ENCODE measurements at places on chromosomes 7 and 10.

GRCh38 chr10:91838199-91838598 lies 40.0 kb downstream of the TNKS2 start:
- no peak for DNase-seq

DNA sequence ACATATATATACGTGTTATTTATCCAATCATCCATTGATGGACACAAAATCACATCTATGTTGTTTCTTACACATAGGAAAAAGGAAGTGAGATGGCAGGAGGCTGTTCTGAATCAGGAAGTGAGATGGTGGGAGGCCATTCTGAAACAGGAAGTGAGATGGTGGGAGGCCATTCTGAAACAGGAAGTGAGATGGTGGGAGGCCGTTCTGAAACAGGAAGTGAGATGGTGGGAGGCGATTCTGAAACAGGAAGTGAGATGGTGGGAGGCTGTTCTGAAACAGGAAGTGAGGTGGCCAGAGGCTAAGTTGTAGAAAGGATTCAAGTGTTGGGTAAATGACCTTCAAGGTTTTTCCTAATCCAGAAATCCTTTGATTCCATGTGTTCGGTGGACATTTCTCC lies 921.5 kb downstream of the TYW1 start:
- DNase-seq, result no peak

DNA sequence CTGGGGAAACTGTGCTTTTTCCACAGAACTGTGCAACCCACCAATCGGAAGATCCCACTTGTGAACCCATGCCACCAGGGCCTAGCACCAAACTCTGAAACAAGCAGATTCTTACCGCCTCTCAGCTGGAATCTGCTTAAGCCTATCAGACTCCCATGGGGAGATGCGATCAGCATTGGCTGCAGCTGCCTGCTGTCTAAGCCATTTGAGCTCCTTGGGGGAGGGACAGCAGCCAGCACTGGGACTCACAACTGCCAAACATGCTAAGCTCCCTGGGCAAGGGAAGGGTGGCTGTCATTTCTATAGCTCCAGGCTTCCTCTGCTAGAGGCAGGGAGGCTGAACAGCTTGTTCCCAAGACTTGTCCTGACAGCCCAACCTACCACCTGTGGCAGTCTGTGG lies 283.8 kb downstream of the CDK14 start:
- no peak for DNase-seq

- no peak for DNase-seq
These were observed 8.8 kb downstream of the TRIM8 start for GRCh38 chr10:102653060-102653459.

GRCh38 chr7:125561006-125561405 lies 631.4 kb upstream of the POT1 start:
- no peak for DNase-seq

DNA sequence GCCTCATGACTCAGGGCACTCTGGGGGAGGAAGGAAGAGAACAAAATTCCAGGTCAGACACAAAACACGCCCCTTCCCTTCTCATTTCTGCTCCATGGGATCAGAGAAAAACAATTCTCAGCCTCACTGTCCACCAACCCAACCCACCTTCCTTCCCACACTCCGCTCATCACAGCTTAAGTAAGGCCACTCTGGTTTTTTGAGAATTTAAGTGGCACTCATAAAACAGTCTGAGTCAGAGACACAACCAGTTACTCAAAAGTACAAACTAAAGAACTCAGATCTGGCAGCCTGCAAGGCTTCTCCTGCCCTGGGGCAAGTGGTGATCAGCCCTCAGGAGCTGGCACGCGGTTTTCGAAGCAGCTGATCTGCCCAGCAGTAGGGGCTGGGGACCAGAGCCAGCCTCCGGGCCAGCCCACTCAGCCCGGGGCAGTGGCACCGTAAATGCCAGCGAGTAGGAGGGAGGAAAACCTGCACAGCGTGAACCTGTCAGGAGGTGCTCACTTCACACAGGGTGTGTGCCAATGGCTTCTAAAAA lies 39.1 kb upstream of the ABLIM1 start:
- no peak for DNase-seq

GRCh38 chr7:82250598-82250997 lies 193.0 kb downstream of the CACNA2D1 start:
- no peak for DNase-seq

DNA sequence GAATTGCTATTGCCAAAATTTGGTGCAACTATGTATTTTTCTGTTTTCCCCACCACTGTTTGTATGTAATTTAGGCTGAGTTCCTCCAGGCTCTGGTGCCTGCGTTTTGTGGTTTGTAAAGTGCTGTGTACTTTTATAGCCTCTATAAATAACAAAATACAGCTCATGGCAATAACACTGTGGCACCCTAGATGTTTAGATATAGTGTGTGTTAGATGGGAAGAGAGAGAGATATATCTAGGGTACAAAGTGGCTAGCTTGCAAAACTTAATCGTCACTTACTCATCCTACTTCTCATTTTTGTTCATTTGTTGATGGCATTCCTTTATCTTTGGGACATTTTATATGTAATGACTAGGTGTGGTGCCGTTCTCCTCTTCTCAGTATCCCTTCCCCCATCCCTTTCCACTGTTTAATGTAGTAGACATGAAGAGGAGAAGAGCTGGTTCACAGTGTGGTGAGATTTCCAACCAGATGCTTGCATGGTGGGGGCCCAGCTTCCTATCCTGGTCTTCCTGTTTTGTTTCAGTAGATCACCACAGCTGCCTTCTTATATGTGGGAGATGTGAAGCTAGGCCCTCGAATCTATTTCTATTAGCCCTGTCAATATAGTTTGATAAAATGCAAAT lies 115.0 kb downstream of the SND1 start:
- no peak for DNase-seq

DNA sequence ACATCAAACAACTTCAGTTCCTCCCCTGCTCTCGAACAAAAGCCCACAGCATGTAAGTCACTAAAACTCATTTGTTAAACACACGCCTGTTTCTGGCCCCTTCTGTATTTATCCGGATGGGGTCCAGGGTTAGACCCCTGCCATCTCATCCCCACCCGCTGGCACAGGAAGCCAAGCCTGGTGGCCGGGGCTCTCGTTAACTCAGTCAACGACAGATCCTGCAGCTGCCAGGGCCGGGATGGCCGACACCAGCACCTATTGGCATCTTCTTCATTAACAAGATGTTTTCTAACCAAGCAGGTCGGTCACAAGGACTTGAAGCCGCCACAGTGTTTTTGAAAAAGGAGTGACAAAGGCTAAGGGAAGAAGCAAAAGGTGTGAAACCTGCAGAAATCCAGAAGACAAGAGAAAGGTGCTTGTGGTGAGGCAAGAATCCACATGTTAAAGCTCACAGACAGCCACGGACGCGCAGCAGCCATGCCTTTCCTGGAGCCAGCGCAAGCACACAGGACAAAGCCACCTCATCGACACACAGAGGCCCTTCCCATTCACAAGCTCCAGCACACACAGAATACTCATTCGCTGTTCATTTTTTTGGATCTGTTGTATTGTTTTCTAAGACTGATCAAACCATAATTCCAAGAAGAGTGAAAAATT lies 202.7 kb downstream of the DIP2C start:
- no peak for DNase-seq

- no peak for DNase-seq
These were observed 663.6 kb downstream of the PARD3 start for GRCh38 chr10:34151481-34151880.

GRCh38 chr10:78552261-78552811 lies 516.4 kb upstream of the ZMIZ1 start:
- no peak for DNase-seq

- no peak for DNase-seq
These were observed 32.0 kb downstream of the VCL start for GRCh38 chr10:74029943-74030342.

DNA sequence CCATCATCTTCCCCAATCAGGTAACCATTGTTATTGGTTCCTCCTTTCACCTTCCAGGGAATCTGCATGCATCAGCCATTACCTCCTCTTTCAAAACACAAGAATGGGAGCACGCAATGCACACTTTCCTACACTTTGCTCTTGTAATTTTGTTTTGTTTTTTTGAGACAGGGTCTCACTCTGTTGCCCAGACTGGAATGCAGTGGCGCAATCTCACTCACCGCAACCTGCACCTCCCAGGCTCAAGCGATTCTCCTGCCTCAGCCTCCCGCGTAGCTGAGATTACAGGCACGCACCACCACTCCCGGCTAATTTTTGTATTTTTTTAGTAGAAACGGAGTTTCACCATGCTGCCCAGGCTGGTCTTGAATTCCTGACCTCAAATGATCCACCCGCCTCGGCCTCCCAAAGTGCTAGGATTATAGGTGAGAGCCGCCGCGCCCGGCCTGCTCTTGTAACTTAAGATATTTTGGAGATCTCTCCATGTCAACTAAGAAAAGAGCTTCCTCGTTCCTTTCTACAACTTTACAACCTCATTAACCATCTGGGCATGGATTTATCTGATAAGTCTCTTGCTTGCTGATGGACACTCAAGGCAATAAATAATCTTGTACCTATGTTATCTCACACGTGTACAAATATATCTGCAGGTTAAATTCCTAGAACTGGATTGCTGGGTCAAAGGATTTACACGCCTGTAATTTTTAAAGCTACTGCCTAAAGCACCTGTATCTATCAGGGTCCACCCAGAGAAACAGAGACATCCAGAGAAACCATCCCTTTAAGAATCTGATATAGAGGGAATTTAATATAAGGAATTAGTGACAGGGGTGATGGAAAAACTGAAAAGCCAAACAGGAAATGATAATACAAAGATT lies 4.2 kb downstream of the CYTH3 start:
- no peak for DNase-seq

- DNase-seq, result no peak
These were observed 60.0 kb downstream of the PLXNA4 start for GRCh38 chr7:132516042-132516840.

DNA sequence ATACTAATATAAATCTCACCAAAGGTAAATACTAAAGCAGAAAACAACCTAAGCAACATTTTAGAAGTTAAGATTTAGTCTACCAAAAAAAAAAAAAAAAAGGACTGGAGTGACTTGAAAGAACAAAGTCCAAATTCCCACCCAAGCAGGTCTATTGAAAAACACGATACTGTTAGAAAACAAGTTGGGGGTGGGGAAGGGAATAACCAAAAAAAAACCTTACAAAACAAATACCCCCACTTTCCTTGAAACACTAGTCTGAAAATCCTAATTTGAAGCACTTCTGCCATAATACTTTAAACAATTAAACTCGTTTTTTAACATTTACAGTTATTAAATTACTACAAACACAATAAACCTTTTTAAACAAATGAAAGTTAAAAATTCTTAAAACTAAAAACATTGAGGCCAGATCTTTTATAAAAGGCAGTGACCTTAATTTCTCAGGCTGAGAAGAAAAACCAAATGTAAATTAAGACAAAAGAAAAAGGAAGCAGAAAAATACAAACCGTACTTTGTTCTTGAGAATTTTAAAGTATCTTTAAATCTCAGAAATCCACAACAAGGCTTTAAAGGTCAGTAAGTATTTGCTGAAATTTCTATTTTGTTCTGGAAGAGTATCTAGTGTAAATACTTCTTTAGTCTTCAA lies 135.1 kb downstream of the NRBF2 start:
- no peak for DNase-seq

GRCh38 chr7:128210590-128211570 lies 30.2 kb upstream of the LEP start:
- no peak for DNase-seq

GRCh38 chr7:122736183-122736582 lies 33.5 kb upstream of the RNF148 start:
- DNase-seq, result no peak

GRCh38 chr10:27998178-27998953 lies 513 bp downstream of the ODAD2 start:
- DNase-seq, result peak; percentile 15
